Caudate nucleus (tissue), 63 donors: ENCODE measurements at places on chromosomes 2 and 18.

GRCh38 chr2:26978061-26978596, 7.7 kb downstream of the MAPRE3 start:
- no peak for DNase-seq

- DNase-seq = no peak
These were observed 47.0 kb downstream of the EFEMP1 start for GRCh38 chr2:55876429-55877086.

DNA sequence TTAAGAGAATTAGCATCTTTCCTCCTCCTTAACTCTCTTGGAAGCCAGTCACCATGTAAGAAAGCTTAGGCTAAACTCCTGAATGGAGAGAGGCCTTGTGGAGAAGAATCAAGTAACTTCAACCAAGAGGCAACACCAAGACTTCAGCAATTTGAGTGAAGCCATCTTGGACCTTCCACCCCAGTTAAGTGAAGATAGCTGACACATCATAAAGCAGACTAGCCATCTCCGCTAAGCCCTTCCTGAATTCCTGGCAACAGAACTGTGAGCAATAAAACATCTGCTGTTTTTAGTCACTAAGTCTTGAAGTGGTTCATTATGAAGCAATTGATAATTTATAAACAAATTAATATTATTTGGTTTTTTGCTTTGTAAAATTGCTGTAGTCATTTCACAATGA, 1.5 kb upstream of the ZNF397 start:
- no peak for DNase-seq

- DNase-seq = no peak
These were observed 39.0 kb upstream of the LBH start for GRCh38 chr2:30192314-30192713.

DNA sequence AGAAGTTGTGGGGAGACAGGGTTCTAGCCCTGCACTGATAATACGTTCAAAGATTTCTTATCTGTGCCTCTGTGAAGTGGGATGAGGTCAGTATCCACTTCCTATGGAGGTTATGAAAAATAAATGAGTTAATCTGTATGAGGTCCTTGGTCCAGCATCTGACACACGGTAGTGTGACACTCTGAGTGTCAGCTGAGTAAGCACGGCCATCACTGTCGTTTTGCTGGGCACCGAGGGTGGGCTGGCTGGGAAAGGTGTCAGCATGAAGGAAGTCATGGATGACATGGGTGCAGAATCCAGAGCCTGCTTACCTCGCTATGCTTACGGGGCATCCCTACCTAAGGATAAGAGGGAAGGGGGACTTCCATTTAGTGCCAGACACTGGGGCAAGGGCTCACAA, 150.3 kb downstream of the INHBB start:
- DNase-seq = no peak

- no peak for DNase-seq
These were observed 71.9 kb upstream of the LYPD6 start for GRCh38 chr2:149258531-149258930.

GRCh38 chr2:213757525-213757924, 473.3 kb downstream of the SPAG16 start:
- no peak for DNase-seq

- no peak for DNase-seq
These were observed 44.3 kb downstream of the ZNF516 start for GRCh38 chr18:76450452-76451395.

- DNase-seq = no peak
These were observed 181.7 kb downstream of the ATAD2B start for GRCh38 chr2:23745068-23745725.

DNA sequence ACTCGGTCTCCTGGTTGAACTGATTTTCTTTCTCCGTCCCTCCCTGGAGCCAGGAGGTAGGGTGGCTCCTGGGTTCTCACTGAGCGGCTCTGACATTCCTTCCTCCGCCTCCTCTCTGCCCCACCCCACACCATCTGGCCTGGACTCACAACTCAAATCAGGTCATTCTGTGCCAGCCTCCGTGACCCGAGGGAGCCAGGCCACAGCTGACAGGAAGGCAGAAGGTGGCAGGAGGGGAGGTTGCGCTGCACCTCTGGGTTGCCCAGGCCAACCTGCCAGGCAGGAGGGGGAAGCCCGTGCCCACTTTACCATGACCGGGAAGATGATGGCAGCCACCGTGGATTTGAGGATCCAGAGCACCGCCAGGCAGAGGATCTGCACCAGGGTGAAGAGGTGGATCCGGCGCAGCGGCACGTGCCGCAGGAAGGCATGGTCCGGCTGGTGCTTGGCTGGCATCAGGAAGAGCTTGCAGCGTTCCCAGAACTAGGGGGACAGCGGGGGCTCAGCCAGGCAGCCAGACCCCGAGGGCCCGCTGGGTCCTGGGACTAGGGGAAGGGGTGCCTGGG, 28.3 kb downstream of the MTHFD2 start:
- no peak for DNase-seq

- DNase-seq = no peak
These were observed 199.1 kb downstream of the TRIB2 start for GRCh38 chr2:12915787-12916186.

DNA sequence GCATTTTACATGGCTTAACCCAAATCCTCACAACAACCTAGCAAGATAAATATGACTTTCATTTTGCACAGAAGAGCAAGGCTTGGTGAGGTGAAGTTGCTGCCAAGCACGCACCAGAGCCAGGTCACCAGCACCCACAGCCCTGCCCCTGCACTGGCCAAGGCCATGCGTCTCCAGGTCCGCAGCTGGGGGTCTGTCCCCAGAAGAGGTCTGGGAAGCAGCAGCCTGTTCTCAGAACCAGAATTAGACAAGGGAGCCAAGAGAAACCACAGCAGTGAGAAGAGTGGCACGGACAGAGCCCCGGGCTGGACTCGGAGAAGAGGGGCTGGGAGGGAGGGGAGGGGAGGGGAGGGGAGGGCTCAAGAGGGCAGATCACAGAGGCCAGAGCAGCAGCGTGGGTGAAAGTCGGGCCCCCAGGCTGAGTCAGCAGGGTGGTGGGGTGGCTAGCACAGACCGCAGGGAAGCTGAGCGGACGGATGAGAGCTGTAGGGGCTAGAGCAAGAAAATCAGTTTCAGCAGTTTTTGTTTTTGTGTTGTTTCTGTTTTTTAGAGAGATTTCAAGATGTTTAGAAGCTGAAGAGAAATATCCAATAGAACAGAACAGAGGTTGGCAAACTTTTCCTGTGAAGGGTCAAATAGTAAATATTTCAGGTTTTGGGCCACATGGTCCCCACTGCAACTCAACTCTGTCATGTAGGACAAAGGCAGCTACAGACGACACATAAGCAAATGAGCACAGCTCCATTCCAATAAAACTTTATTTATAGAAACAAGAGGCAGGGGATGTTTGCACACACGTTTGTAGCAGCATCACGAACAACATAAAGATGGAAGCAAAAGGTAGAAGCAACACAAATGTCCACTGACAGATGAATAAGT, 7.4 kb upstream of the MTERF4 start:
- no peak for DNase-seq

DNA sequence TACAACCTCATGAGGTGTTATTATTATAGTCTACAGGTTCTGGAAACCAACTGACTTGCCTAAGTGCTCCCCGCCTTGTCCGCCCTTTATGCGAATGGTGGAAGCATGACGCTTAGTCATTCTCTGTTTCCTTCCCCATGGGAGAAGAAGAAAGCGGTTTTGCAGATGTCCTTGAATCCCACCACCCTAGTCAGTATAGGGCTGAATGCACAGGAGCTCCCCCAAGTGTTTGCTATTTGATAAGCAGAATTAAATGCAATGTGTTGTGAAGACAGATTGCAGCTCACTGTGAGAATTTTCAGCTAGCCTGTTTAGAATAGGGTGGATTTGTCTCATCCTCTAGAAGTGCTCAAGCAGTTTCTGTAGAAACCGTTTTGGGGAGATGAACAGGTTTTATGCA, 652.0 kb downstream of the DCC start:
- no peak for DNase-seq

GRCh38 chr2:132415256-132415914, 1.2 kb upstream of the GPR39 start:
- no peak for DNase-seq

- DNase-seq = peak; percentile 33
These were observed 257.2 kb upstream of the SALL3 start for GRCh38 chr18:78722386-78722785.

GRCh38 chr2:81895620-81896250, 1591.2 kb upstream of the LRRTM1 start:
- DNase-seq = no peak

GRCh38 chr2:105416156-105416555, 17.3 kb upstream of the FHL2 start:
- no peak for DNase-seq

DNA sequence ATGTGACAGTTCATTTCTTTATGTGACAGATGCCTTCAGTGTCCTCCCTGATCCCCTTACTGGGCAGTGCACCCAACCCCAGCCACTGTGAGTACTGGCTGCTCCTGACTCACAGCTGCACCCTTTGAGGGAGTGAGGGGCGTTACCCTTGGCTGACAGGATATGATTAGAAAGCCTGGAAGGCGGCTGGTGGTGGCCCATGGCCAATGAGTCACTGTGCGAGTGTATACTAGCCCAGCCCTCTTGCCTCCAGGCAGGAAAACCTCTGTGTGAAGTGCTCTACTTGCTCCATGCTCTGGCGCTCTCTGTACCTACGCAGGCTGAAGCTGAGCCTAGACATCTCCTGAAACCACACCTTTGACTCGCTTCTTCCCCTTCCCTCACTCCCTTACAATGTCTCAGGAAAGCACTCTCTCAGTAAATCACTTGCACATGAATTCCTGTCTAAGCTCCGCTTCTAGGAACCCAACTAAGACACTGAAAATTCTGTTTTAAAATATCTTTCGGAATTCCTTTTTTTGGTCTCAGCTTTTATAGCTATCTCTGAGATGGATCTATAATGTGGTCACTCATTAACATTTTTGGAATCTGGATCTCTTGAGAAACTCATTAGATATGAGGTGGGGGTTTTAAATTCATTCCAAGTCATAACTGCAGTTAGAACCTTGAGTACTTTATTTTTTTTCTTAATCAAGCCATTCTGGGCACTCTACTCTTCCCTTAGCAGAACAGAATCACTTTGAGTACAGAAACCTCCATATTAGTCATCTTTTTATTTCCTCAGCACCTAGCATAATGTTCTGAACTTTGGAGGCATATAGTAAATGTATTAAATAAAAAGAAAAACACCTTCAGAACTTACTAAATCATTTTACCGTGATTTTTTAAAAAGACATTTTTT, 25.3 kb upstream of the STAM2 start:
- DNase-seq = no peak

- DNase-seq = no peak
These were observed 56.5 kb upstream of the PAPOLG start for GRCh38 chr2:60699617-60700016.

DNA sequence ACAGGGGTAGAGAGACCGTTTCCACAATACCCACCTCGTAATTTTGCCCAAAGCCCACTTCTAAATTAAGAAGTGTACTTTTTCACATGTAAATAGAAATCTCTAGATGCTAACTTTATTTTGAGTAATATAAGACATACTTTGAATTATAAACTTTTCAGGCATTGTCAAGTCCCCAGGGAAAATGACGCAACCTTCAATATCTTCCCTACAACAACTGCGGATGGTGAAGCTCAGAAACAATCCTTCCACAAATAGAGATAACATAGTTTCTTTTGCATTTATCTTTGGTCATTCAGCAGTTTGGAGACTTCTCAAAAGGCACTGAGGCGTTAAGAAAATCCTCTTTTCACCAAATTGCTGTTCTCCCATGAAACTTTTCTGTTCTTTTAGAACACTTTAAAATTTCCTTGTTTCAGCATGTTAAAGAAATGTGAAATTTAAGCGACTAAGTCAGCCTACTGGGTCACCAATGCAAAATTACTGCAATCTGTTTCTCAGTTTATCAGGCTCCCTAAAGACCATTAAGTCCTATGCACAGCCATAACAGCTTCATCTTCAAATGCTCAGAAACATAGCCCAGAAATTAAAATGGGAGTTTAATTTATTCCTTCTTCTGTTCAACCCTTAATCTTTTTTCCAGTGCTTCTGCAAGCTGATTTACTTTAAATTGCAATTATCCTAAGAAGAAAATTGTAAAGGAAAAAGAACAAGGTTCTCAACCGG, 118.3 kb upstream of the DNAJC10 start:
- DNase-seq = no peak

DNA sequence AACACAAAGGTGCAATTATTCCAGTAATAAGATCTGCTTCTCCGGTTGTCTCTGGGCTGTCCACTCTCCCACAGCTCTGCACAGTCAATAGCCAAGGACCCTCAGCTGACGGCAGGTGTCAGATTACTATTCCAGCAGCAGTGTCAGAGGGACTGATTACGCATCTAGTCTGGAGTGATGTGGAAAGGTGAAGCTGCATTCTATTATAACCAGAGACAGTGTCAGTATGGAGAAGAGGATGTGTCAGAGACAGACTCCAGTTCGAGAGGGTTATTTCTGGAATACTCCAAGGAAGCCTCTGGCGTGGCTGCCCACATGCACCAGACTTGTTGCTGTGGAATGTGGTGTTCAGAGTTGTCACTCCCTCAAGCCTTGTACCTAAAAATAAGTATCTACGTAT, 163.6 kb upstream of the TMEM200C start:
- no peak for DNase-seq

DNA sequence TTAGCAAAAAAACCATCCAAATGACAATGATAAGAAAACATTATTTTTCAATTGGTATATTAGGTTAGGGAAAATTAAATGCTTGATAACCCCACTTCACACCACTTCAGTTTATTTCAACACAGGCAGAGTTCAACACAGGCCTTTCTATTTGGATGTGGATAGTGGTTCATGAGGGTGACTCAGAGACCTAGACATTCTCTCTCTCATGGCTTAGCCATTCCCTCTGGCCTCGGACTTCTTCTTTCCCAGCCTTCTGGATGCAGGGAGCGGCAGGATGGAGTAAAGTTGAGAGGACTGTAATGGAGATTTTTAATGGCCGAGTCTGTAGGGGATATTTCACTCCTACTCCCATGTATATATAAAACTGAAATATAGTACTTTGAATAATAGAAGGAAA, 109.7 kb downstream of the CTNNA2 start:
- no peak for DNase-seq

DNA sequence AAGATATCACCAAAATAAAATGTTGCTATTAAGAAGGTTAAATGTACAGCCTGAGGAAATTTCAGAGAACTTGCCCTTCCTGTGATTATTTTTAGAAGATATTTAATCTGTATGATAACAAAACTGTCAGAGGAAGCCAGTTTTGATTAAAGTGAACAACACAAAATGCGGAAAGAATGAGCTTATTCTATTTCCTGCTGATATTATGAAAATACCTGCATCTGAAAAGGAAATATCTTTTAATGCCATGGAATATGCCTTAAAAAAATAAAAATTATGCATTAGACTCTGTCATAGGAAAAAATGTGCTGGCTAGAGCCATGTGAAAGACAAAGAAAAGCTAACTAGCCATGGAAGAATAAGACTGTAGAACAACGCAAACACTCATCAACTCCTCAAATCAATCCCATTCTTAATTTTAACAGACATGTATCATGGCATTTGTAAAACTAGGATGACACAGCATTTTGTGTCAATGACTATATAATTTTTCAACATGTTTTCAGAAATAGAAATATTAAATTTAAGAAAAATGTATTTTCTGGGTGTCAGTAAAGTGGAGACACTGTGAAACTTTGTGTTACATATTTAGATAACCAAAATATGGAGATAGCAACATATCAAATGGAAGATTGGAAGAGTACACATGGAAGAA, 1768.2 kb downstream of the SUCLG1 start:
- DNase-seq = no peak
